ENCODE measurements at places on chromosomes 4 and X.

GRCh38 chr4:183987987-183988392, 82.9 kb downstream of the STOX2 start:
- DNase-seq: no peak

- no peak for DNase-seq
Observed at GRCh38 chr4:41102414-41103092, 111.8 kb downstream of the APBB2 start.

GRCh38 chr4:52202251-52202779, 151.2 kb downstream of the SPATA18 start:
- no peak for DNase-seq

DNA sequence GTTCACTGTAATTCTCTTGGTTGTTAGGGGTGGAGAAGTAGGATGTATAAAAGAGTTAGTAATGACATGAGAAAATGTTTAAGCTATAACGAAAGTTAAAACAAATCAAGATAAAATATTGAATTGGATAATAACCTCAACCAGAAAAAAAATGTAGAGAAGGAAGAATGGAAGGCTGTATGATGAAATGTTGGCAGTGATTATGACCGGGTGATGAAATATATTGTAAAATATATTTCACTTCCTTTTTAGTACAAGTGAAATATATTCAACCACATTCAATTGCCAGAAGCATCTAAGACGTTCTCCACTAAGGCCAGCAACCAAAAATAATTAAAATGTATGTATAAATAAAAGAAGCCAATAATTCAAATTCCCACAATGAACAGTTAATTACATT, 309.3 kb upstream of the FGF13 start:
- DNase-seq: no peak

DNA sequence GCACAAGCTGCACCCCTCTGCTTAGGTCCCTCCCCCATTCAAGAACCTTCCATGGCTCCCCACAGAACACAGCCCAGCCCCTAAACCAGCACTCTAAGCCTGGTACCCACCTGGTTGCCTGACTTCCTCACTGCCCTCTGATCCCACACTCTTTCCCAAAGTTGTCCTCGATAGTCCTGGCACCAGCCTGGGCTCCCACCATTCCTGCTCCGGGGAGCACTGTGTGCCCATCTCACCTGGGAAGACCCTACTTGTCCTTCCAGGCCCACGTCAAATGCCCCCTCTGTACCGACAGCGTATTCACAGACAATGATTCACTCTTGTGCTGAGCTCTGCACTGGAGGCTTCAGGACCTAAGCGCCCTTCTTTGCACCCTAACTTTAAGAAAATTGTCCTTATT, 40.1 kb downstream of the ABLIM2 start:
- no peak for DNase-seq

DNA sequence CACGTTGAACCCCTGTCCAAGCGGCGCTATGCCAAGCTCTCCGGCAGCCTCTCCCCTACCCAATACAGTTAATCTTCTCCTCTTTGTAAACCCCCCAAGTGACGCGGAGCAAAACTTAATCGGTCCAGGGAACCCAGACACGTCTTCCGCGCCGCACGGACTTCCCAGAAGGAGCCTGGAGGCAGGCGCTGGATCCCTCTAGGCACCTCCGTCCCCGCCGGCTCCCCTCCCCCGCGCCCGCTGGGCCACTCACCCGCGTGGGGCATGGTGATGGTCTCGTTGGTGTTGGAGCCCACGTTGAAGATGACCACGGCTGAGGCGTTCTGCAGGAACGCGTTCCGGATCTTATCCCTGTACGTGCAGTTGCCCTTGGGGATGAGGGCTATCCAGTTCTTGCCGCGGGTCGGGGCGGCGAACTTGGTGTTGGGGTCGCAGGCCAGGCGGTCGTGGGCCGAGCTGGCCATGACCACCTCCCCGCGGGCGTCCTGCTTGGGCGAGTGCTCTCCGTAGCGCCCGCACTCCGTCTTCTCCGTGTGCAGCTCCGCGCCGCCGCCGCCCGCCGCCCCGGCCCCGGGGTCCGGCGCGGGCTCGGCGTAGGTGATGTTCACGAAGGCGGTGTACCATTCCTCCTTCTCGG, 1.1 kb downstream of the RNF150 start:
- no peak for DNase-seq

DNA sequence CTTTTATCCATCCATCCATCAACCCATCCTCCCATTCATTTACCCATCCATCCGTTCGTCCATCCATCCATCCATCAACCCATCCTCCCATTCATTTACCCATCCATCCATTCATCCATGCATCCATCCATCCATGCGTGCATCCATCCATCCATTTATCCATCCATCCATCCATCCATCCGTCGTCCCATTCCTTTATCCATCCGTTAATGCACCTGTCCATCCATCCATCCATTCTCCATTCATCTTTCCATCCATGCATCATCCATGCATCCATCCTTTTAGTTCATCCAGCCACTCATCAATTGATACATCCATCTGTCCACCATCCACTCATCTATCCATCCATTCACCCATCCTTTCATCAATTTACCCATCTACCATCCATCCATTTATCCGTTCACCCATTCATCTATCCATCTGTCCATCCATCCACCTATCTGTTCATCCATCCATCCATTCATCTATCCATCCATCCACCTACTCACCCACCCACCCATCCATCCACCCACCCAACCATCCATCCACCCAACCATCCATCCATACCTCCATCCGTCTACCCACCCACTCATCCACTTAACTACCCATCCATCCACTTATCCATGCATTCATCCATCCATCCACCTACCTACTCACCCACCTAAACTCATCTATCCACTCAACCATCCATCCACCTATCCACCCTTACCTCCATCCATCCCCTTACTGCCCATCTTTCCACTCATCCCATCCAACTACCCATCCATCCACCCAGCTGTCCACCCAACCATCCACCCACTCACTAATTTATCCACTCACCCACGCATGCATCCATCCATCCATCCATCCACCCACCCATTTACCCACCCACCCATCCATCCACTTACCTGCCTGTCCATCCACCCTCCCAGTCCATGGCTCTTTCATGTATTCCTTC, 9.6 kb downstream of the CD99 start:
- DNase-seq: no peak

GRCh38 chr4:165493359-165493758, 114.6 kb downstream of the CPE start:
- DNase-seq: no peak

- DNase-seq: no peak
Observed at GRCh38 chr4:139278912-139279759, 889 bp downstream of the MGARP start.

DNA sequence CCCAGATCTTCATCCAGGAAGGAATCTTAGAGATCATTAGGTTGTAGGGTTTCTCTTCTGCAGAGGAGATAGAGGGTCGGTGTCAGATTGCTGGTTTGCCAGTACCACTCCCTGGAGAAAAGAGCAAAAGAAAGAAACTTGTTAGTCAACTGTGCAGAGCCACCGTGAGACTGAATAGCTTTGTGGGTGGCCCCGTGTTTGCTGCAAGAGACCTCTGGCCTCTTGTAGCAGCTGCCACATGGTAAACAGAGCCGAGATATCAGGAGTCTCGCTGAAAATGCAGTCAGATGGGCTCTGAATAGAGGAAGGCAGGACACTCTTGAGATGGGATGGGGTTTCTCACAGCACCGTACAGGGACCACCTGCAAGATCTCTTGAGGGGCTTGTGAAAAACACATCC, 149.7 kb downstream of the PTTG2 start:
- DNase-seq: no peak

GRCh38 chr4:59094505-59094904, 1984.3 kb upstream of the IGFBP7 start:
- no peak for DNase-seq

DNA sequence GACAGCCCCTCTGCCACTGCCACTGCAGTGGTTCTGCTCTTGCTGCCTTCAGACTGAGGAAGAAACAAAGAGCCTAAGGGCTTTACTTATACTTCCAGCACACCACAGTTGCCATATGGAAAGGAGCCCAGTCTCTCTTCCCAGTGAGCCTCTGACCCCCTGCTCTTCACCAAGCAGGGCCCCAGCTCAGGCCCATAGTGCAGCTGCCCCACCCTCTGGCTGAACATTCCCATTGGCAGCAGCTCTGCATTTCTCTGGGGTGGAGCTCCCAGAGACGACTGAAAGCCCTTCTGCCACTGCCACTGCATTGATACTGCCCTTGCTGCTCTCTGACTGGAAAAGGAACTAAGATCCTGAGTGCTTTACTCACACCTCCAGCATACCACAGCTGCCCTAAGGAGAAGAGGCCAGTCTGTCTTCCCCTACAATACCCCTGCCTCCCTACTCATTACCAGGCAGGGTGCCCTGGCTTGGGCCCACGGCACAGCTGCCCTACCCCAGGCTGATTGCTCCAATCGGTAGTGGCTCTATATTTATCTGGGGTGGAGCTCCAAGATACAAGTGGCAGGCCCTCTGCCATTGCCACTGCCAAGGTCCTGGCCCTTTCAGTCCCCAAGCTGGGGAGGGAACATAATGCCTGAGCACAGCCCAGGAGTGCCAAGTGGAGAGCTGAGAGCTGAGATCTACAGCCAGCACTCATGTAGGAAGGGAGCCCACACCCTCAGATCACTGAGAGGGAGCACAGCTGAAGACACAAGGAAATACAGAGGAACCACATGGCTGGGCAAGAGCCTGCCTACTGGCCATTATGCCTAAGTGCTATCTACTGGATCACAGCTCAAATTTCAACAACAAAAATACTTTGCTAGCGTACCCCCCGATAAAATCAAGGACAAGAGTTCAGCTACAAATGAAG, 36.0 kb downstream of the AWAT2 start:
- DNase-seq: no peak

GRCh38 chr4:94515365-94515764, 63.6 kb downstream of the PDLIM5 start:
- DNase-seq: no peak

DNA sequence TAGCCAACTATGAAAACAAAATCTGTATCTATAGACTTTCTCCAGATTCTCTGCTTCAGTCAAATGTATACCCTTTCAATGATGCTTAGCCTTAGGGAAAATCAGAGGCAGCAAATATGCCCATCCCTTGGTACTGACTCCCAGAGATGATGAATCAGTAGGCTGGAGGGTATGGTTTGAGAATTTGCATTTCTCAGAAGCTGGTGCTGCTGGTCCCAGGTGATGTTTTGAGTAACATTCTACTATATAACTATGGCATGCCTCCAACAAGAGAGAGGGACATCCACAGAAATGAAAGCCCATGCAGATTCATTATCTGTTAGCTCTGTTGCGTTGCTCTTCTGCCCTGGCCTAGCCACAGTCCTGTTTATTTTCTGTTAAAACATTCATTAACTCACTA, 13.6 kb downstream of the TNIP3 start:
- no peak for DNase-seq

- no peak for DNase-seq
Observed at GRCh38 chr4:110663738-110664444, 41.0 kb upstream of the PITX2 start.

GRCh38 chr4:3308691-3309090, 15.9 kb downstream of the RGS12 start:
- DNase-seq: no peak

- no peak for DNase-seq
Observed at GRCh38 chr4:80079255-80079923, 6.4 kb upstream of the ANTXR2 start.

DNA sequence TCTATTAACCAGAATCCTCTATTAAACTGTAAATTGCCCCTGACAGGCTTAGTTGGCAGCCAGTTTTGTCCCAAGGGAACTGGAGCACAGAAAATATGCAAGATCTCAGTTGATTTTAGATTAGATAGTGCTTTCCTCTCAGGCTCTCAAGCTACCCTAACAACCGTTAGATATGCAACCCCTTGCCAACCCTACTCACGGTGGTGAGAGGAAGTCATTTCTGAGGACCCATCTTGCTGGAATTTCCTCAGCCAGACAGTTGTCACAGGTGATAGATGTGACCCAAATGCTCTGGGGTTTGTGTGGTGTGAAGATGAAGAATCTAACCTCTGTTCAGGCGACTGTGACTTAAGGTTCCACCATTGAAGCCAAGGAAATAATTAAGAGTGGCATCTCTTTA, 447.1 kb downstream of the MID1IP1 start:
- no peak for DNase-seq

- no peak for DNase-seq
Observed at GRCh38 chr4:80017125-80017854, 55.7 kb downstream of the ANTXR2 start.

GRCh38 chrX:115226929-115227328, 7.0 kb downstream of the LRCH2 start:
- no peak for DNase-seq

DNA sequence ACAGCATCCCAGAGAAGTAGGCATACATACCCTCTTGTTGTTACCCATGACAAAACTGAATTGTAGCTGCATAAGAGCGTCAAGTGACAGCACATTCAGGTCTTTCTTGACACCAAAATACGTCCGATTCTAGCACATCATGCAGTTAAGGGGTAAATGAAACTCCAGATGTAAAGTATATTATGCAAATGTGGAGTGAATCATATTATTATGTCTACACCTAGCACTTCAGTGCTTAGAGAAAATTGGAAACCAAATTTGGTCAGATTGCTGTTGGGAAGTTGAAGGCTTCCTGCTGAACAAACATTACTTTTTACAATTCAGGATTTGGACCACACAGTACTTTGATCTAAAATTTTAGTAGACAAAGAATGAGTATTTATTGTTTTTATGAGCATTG, 24.2 kb upstream of the LEF1 start:
- DNase-seq: no peak

GRCh38 chr4:1523506-1523905, 117.3 kb upstream of the NKX1-1 start:
- DNase-seq: no peak

DNA sequence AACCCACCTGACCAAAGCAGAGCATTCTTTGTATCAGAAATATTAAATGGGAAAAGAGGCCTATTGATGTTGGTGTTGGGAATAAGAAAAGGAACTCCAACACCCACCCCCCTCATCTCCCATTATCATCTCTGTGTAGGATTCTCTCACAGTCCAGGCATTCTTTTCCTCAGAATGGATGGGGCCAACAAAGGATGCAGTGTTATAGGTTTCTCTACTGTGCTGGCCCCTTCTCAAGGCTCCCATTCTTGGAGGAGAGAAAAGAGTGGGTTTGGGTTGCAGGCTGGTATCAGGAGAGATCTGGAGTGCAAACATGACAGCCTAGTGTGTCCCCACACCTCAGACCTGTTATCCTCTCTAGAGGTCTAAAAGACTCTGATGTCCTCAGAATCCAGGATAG, 59.6 kb downstream of the UGT8 start:
- DNase-seq: no peak

- DNase-seq: no peak
Observed at GRCh38 chrX:63402106-63402505, 51.0 kb upstream of the SPIN4 start.

Measured in vagina (tissue), 2 donors.